ENCODE measurements at places on chromosomes 12 and 14. TPM values are rescaled to one million over a fixed set of nuclear protein-coding genes. Genes with fewer than 3 reads are reported as not detected.

PRH2 gene
- 2.4 TPM for total RNA-seq

TMEM52B gene
- 0.14 TPM for total RNA-seq

LETMD1 gene
- 36.7 TPM for total RNA-seq

PROX2 gene
- 0.36 TPM for total RNA-seq

PIK3C2G gene
- total RNA-seq: 0.19 TPM

CYP27B1 gene
- total RNA-seq: 2.5 TPM

SLC39A9 gene
- 62.4 TPM for total RNA-seq

ITGA7 gene
- 5.5 TPM for total RNA-seq
